Stimulated activated CD4-positive, alpha-beta T cell treated with anti-CD3 and anti-CD28 coated beads, Interleukin-15, amount 100 ng/mL, for 1 hour (primary cell): ENCODE measurements at places on chromosomes 5 and 9.

DNA sequence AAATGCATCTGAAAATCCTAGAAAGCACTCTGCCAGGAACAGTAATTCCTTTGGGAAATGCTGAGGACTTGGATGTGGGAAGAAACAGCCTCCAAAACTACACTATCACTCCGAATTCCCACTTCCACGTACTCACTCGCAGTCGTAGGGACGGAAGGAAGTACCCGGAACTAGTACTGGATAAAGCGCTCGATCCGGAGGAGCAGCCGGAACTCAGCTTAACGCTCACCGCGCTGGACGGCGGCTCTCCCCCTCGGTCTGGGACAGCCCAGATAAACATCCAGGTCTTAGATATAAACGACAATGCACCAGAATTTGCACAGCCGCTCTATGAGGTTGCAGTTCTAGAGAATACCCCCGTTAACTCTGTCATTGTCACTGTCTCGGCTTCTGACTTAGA is 786 bp downstream of the PCDHB3 start:
- no peak for DNase-seq

DNA sequence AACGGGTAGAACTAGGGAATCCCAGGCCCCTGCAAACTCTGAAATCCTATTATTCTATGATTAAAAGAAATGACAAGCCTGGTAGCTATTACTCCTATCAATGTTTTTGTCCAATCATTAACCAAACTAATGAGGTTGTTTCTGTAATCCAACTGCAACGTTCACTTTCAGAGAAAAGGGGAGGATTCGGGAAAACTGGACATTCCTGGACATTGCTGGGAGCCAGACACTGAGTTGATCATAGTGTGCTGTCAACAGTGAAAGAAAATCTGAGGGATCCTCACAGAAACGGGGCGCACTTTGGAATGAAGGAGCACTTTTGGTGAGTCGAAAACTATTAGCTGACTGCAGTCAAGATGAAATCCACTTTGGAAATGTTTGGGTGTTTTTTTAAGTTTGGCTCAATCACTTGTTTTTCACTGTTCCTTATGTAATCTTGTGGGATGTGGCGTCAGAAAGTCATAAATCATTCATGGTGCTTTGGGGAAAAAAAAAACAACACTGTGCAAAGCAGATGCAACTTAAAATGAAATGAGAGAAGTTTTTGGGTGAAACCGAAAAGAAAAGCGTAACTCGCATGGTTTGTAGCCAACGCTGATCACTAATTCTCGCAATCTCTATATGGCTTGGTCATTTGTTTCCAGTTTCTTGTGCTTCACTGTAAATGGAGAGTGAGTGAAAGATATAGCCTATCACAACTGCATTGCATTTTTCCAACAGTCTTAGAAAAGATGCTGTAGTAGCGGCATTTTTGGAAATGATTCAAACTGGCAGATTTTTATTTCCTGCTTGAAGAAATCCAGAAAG is 51.2 kb upstream of the ADRA1B start:
- no peak for DNase-seq

DNA sequence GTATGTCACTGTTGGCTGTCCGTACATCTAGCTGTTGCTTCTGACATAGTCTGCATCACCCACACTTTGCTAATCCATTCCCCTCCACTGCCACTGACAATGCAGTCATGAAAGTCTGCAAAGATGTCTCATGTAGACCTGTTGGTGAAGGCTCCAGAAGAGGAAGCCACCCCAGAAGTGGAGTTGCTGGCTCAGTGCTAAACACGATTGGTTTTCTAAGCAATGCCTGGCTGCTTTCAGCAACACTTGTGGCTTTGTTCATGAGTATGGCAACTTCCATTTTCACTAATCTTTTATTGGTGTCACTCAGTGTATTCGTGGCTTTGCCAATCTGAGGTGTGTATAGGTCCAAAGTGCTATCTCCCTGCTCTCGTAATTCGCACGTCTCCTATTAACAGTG is 288.1 kb downstream of the GADD45G start:
- DNase-seq: no peak

DNA sequence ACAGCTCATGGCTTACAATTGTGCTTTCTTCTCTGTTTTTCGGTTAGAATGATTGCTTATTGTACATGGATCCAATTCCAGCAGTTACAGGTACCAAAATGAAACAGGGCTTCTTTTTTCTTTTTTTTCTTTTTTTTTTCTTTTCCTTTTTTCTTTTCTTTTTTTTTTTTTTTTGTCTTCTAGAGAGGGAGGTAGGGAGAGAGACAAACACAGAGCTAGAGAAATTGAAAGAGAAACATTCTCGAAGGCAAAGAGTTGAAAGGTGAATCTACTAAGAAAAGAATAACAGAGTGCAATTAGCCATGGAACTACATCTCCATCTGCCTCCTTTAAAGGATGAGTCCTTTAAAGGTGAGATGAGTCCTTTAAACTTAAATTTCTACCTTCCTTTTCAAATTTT is 1.0 kb upstream of the EDIL3 start:
- no peak for DNase-seq

DNA sequence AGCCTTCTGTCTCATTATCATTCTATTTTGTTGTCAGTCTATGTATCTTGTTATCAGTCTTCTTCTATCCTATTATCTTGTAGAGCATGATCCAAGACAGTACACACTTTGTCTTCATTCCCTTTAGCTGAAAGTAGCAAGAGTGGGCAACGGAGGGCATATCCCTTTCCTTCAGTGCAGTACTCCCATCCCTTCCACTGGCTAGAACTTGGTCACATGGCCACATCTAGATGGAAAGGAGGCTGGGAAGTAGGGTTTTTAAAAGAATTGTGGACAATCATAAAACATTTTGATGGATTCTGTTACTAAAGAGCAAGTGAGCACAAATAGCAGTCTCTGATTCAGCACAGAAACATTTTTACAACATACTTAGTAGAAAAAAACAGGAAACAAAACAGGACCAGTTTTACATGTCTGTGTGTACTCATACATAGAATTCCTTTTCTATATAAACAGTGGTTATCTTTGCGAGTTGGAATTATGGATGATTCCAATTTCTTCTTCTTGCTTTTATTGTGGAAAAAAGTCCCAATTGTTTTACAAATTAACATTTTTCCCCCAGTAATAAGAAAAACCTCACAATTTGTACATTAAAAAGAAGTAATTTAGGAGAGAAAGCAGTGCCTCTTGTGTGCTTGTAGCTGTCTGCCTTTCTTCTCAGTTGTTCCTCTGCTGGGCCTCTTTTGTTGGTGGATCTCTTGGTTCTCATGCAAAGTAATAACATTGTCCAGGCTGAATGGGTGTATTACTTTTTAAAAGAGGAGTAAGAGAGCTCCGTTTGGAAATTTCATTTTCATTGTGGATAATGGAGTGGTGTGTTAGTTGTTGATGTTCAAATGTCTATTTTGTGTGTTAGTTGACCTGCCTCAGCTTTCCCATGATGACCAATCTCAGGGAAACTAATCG is 410.9 kb upstream of the TRPC7 start:
- no peak for DNase-seq

DNA sequence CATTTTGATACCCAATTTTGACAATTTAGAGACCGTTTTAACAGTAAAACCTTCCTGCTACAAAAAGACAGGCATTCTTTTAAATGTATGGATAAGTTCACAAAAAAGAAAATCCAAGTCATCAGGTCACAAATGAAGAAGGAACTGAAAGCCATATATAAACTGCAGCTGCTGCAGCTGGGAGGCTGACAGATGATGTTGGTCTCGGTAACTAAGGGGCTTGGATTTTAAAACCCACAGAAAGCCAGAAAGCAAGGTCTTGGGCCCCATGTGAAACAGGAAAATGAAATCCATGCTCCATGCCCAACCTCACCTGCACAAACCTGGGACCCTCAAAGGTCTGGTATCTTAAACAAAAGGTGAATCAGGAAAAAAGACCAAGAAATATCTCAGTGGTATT is 15.7 kb upstream of the C5orf34 start:
- DNase-seq: no peak

DNA sequence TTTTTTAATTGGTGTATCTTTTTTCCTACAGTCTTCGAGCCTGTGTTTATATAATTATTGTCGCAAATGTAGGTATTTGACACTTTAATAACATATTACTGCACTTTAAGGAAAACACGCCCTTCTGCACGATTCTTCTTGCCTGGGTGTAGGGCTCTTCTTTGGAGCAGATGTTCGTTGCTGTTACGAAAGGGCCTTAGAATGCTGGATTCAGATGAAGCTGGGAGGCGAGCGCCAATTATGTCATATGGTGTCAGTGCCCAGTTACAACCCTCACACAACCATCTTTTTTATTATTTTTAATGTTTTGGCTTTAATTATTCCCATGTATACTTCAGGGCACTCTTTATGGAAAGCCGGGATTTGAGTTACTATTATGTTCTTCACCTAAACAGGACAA is 553.0 kb downstream of the EBF1 start:
- DNase-seq: no peak

GRCh38 chr5:59819806-59820205 is 73.7 kb downstream of the PDE4D start:
- DNase-seq: no peak

- DNase-seq: no peak
Observed at GRCh38 chr5:137995749-137996128, 37.1 kb downstream of the FAM13B start.

GRCh38 chr9:5481322-5482040 is 28.9 kb upstream of the PDCD1LG2 start:
- no peak for DNase-seq

- DNase-seq: no peak
Observed at GRCh38 chr5:33563983-33564908, 123.5 kb downstream of the TARS1 start.

DNA sequence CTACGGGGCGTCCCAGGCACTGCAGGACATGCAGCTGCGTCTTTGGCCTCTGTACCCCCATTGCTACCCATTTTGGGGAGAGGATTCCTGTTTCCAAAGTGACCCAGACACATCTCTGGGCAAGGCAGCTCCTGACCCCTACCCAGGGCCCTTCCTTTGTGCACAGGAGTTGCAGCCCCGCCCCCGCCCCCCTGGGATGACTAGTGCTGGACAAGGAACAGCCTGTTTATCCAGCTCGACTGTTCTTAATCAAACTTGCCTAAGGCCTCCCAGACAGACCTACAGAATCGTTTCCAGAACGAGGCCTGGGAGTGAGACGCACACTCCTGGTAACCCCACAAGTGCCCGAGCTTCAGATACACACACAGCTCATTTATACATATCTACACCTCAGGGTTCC is 13.2 kb downstream of the DIPK1B start:
- no peak for DNase-seq

- no peak for DNase-seq
Observed at GRCh38 chr9:82791692-82792091, 271.2 kb downstream of the RASEF start.

- no peak for DNase-seq
Observed at GRCh38 chr9:122053567-122054350, 39.3 kb downstream of the TTLL11 start.

DNA sequence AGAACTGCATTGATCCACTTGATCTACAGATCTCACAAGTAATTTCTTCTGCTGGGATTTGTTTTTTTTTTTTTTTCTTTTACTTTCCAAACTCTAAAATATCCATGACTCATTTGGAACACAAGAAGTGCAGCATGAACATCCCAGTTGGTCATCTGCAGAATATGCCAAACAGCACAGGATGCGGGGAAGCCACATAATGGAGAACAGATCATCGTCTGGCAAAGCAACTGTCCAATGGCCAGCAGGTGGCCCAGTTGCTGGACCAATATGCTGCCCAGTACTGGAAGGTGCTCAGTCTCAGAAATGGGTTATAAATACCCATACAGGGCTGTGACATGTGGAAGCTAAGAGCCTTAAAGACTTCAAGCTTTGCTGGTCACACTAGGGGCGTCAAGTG is 221.3 kb upstream of the TAS2R1 start:
- no peak for DNase-seq

DNA sequence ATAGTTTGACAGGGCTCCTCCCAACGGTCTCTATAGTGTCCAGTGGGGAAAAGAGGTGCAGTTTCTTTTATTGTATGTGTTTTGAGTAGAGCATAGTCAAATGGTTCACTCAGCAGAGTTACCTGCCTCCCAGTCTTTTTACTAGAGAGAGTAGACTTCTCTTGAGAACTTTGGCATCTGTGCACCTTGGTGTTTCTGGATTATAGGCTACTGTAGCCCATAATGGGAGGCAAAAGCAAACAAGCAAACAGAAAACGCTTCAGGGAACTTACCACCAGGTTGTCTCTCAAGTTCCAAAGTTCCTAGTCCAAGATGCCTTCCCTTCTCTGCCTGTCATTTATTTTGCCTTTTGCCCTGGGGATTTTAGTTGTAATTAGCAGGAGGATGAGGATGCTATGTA is 26.2 kb downstream of the INVS start:
- DNase-seq: no peak

GRCh38 chr5:72308853-72309191 is 11.2 kb downstream of the MRPS27 start:
- DNase-seq: no peak

DNA sequence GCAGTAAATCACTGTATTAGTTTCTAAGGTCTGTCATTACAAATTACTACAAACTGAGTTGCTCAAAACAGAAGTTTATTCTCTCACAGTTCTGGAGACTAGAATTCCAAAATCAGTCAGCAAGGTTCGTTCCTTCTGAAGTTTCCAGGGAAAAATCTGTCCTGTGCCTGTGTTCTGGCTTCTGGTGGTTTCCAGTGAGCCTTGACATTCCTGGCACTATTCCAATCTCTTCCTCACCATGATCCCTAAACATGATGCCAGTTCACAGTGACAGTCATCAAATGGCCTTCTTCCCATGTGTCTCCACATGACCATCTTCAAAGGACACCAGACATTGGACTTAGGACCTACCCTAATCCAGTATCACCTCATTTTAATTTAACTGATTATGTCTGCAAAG is 351.4 kb downstream of the PLK2 start:
- no peak for DNase-seq

- DNase-seq: no peak
Observed at GRCh38 chr5:95615164-95615467, 4.8 kb upstream of the GPR150 start.
